Ovary (tissue), 10 donors: ENCODE measurements at places on chromosomes 5 and 9. TPM values are rescaled to one million over a fixed set of nuclear protein-coding genes. Genes with fewer than 3 reads are reported as not detected.

DNA sequence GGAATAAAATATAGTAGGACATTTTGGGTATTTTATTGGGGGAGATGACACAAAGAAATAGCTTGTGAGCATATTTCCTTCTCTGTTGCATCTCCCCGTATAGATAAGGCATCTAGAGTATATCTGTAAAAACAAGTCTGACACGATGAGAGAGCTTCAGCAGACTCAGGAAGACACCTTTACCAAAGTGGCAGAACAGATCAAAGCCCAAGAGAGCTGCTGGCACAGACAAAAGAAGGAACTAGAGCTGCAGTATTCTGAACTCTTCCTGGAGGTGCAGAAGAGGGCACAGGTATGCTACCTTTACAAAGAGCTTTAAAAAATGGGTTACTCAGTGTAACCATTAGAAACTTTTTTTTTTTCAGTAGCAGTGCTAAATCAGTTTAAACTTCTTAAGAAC is 176.7 kb downstream of the CCDC171 start:
- DNase-seq, result no peak
- no peaks in the 10 kb centered on the region for H3K4me1 ChIP-seq
- H3K27ac ChIP-seq, result no peak overlapping the region
- H3K36me3 ChIP-seq, result no peaks in the 10 kb centered on the region

GRCh38 chr9:6413365-6414246 is 607 bp downstream of the UHRF2 start:
- peaks cover 9% of the 10 kb centered on the region for H3K4me1 ChIP-seq
- H3K27me3 ChIP-seq, result no peaks in the 10 kb centered on the region
- H3K27ac ChIP-seq, result peak overlapping the region; percentile 97
- H3K4me3 ChIP-seq, result peak overlapping the region; percentile 82
- no peak for DNase-seq

DNA sequence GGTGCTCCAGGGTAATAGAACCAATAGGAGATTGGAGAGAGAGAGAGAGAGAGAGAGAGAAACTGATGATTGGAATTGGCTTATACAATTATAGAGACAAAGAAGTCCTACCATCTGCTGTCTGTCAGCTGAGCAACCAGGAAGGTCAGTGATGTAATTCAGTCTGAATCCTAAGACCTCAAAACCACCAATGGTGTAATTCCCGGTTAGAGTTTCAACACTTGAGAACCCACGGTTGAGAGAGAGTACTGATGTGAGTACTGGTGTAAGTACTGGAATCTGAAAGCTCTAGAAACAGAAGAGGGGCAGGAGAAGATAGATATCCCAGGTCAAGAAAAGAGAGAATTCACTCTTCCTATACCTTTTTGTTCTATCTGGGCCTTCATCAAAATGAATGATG is 775.8 kb downstream of the EFNA5 start:
- DNase-seq, result no peak
- H3K4me3 ChIP-seq, result no peak overlapping the region
- no peaks in the 10 kb centered on the region for H3K36me3 ChIP-seq
- no peaks in the 10 kb centered on the region for H3K27me3 ChIP-seq
- H3K27ac ChIP-seq, result no peak overlapping the region

DNA sequence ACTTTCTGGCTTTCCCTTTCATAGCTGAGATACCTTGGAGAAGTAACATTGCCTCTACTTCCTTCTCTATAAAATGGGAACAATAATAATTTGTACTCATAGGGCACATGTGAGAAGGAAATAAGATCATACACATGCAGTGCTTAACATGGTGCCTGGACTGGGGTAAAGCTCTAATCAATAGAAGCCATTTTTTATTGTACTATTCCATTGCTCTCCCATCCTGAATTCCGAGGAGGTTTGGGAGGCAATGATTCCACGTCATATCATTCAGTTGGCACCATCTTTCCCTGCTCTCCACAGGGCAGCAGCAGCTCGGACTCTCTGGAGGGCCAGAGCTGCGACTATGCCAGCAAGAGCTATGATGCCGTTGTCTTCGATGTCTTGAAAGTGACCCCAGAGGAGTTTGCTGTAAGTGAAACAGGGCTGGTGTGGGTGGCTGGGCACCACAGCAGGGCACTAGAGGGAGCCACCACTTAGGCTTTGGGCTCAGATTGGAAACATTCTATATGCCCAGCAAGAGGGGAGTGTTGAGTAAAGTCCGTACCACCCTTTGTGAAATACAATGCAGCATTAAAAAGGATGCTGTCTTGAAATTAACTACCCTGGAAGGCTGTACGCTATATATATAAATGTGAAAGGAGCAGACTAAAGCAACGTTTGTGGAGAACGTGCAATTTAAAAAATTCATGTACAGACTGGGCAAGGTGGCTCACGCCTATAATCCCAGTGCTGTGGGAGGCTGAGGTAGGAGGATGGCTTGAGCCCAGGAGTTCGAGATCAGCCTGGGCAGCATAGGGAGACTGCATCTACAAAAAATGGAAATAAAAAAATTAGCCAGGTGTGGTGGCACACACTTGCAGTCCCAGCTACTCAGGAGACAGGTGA is 51.2 kb downstream of the RALGPS1 start:
- peaks cover 1% of the 10 kb centered on the region for H3K4me1 ChIP-seq
- H3K27ac ChIP-seq, result no peak overlapping the region
- H3K4me3 ChIP-seq, result no peak overlapping the region
- H3K27me3 ChIP-seq, result no peaks in the 10 kb centered on the region
- no peaks in the 10 kb centered on the region for H3K36me3 ChIP-seq
- peak; percentile 43 for DNase-seq

Gene DBH
- total RNA-seq, result not detected

- no peaks in the 10 kb centered on the region for H3K27me3 ChIP-seq
- H3K36me3 ChIP-seq, result no peaks in the 10 kb centered on the region
- DNase-seq, result no peak
These were observed 173.0 kb downstream of the MAST4 start for GRCh38 chr5:66769030-66769733.

- H3K4me3 ChIP-seq, result no peak overlapping the region
- H3K27me3 ChIP-seq, result no peaks in the 10 kb centered on the region
- no peaks in the 10 kb centered on the region for H3K36me3 ChIP-seq
- DNase-seq, result no peak
- H3K4me1 ChIP-seq, result peaks cover 5% of the 10 kb centered on the region
These were observed 92.6 kb upstream of the GAS1 start for GRCh38 chr9:87039809-87040392.

DNA sequence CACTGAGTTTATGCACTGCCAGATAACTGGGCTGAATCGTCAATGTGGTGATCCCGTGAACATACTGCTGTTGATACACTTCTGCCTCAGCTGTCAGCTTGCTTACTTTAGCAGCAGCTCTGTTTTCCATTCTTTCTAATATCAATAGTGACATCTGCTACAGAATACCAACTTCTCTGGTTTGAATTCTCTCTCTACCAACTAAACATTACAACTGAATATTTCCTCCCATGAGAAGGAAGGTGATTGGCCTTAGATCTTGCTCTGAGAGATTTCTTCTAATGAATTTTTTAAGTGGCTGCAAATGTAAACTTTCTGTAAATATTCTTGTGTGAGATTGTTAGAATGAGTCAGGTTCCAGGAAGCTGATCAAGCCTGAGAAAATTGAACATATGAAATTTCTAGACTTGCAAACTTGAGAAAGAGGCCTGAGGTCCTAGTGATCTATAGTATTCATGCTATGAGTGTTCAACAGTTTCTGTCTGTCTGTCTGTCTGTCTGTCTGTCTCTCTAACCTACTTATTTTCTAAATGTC is 205.5 kb upstream of the CDKN2B start:
- no peak for DNase-seq
- no peaks in the 10 kb centered on the region for H3K27me3 ChIP-seq
- no peak overlapping the region for H3K4me3 ChIP-seq
- H3K4me1 ChIP-seq, result no peaks in the 10 kb centered on the region

GRCh38 chr9:93129691-93130500 is 4.2 kb downstream of the NINJ1 start:
- peaks cover 28% of the 10 kb centered on the region for H3K4me1 ChIP-seq
- H3K36me3 ChIP-seq, result no peaks in the 10 kb centered on the region
- H3K27me3 ChIP-seq, result no peaks in the 10 kb centered on the region
- peak; percentile 34 for DNase-seq
- no peak overlapping the region for H3K27ac ChIP-seq

DNA sequence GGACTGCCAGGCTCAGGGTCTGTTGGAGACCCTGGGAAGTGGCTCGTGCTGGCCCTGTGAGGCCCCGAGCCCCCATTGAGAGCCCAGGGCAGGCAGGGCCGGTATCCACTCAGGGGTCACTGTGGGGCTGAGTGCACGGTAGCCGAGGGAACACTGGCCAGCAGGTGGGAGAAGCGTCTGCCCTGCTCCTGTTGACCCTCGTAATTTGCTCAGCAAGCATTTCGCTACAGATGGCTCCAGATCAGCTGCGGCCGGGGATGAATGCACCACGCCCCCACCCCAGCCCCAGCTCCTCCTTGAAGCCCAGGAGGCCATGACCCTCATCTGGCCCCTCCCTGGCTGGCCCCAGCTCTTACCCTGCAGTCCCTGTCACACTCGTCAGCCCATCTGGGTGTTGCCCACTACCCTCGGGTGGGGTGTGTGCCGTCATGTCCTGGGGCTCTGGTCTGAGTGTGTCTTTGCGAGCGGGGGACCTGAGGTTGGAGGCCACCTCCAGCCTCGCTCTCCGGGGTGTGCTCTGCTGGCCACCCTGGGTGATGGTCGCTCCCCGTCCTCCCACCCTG is 6.1 kb upstream of the NRARP start:
- H3K36me3 ChIP-seq, result no peaks in the 10 kb centered on the region
- peak; percentile 27 for DNase-seq
- peaks cover 16% of the 10 kb centered on the region for H3K4me1 ChIP-seq
- no peak overlapping the region for H3K27ac ChIP-seq
- H3K4me3 ChIP-seq, result no peak overlapping the region

Gene PCDHGA7
- total RNA-seq, result 4.2 TPM

DNA sequence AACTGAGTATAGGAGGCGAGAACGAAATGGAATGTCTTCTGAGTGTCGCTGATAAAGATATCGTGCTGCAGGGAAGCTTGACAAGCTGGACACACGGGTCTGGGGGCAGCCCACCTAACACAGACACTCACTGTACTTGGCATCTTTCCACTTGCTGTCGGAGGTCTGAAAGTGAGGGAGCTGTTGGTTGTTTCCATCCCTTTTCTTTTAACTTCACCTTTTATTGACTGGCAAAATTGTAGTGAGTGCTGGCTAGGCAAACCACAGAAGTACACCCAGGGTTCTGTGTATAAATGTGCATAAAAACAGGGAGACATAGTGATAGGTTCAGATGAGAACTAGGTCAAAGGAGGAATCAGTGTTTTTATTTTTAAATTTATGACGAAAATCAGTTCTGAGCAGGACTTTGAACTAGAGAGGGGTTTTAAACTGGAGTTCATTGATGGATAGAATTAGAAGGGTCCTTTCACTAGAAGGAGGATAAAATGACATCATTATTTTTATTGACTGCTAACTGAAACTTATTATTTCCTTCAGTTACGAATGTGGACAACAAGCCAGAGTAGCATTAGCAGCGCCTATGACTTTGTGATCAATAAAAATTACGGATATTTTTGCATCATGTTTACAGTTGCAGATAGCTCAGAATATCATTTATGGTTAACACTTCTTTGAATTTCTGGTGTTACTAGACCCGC is 817 bp downstream of the GAPVD1 start:
- H3K27me3 ChIP-seq, result no peaks in the 10 kb centered on the region
- H3K4me1 ChIP-seq, result peaks cover 7% of the 10 kb centered on the region
- peak overlapping the region; percentile 82 for H3K4me3 ChIP-seq
- H3K36me3 ChIP-seq, result no peaks in the 10 kb centered on the region
- no peak overlapping the region for H3K27ac ChIP-seq

- no peaks in the 10 kb centered on the region for H3K27me3 ChIP-seq
- H3K27ac ChIP-seq, result no peak overlapping the region
- peak; percentile 4 for DNase-seq
- peaks cover 9% of the 10 kb centered on the region for H3K4me1 ChIP-seq
- H3K36me3 ChIP-seq, result no peaks in the 10 kb centered on the region
- H3K4me3 ChIP-seq, result no peak overlapping the region
These were observed 83.0 kb downstream of the RGS3 start for GRCh38 chr9:113546566-113546965.

Gene LCP2
- total RNA-seq, result 14.9 TPM

- no peaks in the 10 kb centered on the region for H3K27me3 ChIP-seq
- H3K27ac ChIP-seq, result no peak overlapping the region
- H3K4me1 ChIP-seq, result no peaks in the 10 kb centered on the region
- H3K36me3 ChIP-seq, result no peaks in the 10 kb centered on the region
- H3K4me3 ChIP-seq, result no peak overlapping the region
These were observed 92.8 kb upstream of the ELL2 start for GRCh38 chr5:96054311-96055030.

- H3K27ac ChIP-seq, result no peak overlapping the region
- H3K4me3 ChIP-seq, result no peak overlapping the region
- H3K4me1 ChIP-seq, result no peaks in the 10 kb centered on the region
- no peaks in the 10 kb centered on the region for H3K27me3 ChIP-seq
These were observed 35.9 kb downstream of the KIF2A start for GRCh38 chr5:62341783-62342475.

DNA sequence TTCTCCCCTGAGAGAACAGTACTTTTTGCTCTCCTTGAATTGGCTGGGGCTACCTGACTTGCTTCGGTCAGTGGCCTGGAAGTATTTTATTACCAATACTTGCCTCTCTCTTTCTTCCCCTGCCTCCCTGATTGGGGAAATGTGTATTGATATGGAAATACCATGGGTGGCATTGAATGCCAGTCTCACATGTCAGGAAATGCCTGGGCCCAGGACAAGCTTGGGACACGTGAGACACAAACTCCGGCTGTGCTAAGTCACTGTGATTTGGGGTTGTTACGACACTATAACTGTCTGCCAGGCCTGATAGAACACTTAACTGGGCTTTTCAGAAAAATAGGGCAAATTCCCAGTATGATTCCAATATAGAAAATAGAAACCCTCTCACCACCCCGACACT is 238.3 kb downstream of the GADD45G start:
- H3K4me1 ChIP-seq, result no peaks in the 10 kb centered on the region
- no peak overlapping the region for H3K27ac ChIP-seq
- no peaks in the 10 kb centered on the region for H3K36me3 ChIP-seq
- DNase-seq, result no peak
- H3K4me3 ChIP-seq, result no peak overlapping the region

DNA sequence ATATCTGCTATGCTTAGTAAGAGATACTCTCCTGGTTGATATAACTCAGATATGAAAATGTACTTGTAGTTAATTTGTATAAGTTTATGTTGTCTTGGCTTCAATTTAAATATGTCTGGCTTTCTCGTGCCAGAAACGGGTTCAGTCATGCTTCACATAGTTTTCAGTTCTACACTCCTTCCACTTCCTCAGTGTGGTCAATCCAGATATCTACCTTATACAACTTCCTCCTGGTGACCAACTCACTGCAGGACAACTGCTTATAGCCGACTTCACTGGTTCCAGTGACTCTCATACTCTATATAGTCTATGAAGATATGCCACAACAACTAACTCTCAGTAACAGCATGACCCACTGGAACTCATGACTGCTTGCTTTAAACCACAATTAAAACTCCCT is 690.4 kb downstream of the SLCO4C1 start:
- H3K4me1 ChIP-seq, result no peaks in the 10 kb centered on the region
- H3K27ac ChIP-seq, result no peak overlapping the region
- H3K4me3 ChIP-seq, result no peak overlapping the region
- DNase-seq, result no peak
- no peaks in the 10 kb centered on the region for H3K36me3 ChIP-seq
- H3K27me3 ChIP-seq, result no peaks in the 10 kb centered on the region

Gene NR2F1
- 51.6 TPM for total RNA-seq
